ENCODE measurements at places on chromosomes 7 and 10.

GRCh38 chr10:3002304-3002703 lies 65.0 kb upstream of the PFKP start:
- no peak for DNase-seq

- DNase-seq = no peak
Observed at GRCh38 chr10:60757420-60757895, 20.8 kb upstream of the CDK1 start.

DNA sequence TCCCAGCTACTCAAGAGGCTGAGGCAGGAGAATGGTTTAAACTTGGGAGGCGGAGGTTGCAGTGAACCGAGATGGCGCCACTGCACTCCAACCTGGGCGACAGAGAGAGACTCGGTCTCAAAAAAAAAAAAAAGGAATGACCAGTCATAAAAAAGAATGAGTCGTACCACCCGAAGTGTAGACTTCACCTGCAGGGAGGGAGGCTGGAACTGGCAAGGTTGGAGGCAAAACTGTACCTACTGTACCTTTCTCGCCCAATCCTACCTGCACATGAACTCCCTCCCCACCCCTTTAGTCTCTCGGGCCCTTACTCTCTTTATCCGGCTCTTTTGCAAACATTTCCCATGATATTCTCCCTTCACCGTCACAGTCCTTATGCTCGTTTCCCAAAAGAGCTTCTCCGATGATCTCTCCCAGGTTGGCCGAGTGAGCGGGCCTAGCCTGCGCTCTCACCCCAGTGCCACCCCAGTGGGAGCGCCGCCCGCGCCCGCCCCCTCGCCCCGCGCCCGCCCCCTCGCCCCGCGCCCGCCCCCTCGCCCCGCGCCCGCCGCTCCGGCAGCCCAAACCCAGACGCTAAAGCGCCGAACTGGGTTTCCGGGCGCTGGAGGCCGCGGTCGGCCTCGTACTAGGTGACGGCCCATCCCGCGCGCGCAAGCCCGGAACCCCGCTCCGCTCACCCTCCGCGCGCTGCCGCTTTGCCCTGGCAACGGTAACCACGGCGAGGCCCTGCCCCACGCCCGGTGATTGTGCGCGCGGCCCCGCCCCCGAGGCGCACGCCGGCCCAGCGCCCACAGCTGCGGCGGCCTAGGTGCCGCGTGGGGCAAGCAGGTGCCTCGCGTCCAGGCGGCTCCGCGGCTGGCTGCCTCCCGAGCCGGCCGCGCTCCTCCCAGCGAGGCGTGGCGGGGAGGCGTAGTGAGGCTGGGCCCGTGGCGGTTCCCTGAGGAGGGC lies at the start of gene SMKR1:
Gene SMKR1 (plus strand): TSS at position 772 of the 948 bp plus-strand sequence. CDS start 294 bp downstream, outside the sequence.
- peak; percentile 90 for DNase-seq

- peak; percentile 16 for DNase-seq
Observed at GRCh38 chr10:102280397-102281101, 35.2 kb downstream of the GBF1 start.

GRCh38 chr7:92809397-92809759 lies 27.0 kb downstream of the CDK6 start:
- DNase-seq = no peak

DNA sequence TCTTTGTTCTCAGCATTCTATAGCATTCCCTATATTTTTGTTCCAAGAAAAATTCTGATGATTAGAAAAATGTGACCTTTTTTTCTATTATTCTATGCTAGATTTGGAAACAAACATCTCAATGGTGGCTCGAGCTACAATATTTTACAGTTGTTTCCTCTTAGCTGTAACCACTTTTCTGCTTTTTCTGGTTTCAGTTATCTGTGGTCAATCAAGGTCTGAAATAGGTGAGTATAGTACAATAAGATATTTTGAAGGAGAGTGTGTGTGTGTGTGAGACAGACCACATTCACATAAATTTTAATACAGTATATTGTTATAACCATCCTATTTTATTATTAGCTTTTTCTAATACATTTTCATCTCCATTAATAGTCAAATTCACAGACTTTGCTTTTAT lies 564.5 kb upstream of the GHITM start:
- no peak for DNase-seq

GRCh38 chr10:31596765-31597164 lies 277.7 kb downstream of the ZEB1 start:
- no peak for DNase-seq

DNA sequence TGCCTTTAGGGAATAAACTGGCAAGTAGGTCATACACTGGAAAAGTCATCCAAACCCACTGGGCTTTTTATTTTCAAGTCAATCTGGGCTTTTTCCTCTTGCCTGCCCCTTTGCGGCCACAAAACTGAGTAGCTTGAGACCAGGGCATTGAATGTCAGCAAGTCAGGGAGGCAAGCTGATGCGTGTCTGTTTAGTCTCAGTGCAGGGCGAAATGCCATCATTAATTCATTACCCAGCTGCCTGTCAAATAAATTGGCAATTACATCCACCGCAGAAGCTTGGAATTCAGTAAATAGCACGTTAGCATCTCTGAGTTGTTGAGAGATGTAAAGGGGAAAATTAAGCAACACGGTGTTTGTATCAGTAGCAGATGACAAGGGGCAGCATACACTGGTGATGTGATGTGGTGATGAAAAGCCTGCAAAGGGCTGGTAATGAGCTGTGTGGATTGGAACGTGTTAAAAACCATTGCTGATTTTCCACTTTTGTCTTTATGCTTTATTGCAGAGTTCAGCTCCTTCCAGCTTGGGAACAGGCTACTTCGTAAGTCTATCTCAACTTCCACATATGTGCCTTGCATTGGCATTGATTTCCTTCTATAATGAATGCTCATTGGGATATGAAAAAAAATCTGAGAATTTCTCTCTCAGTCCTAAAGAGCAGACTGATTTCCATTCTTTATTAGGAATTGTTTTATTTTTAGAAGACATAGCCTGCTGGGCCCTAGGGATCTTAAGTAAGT lies 535.9 kb downstream of the AUTS2 start:
- no peak for DNase-seq

- no peak for DNase-seq
Observed at GRCh38 chr10:70317943-70318318, 34.1 kb upstream of the NPFFR1 start.

GRCh38 chr10:93096901-93097300 lies 23.2 kb downstream of the CYP26A1 start:
- no peak for DNase-seq

- no peak for DNase-seq
Observed at GRCh38 chr7:32507414-32507813, 12.1 kb downstream of the AVL9 start.

GRCh38 chr7:112162784-112163506 lies 43.3 kb downstream of the DOCK4 start:
- DNase-seq = no peak

GRCh38 chr7:26841003-26841739 lies 23.2 kb downstream of the SKAP2 start:
- DNase-seq = no peak

DNA sequence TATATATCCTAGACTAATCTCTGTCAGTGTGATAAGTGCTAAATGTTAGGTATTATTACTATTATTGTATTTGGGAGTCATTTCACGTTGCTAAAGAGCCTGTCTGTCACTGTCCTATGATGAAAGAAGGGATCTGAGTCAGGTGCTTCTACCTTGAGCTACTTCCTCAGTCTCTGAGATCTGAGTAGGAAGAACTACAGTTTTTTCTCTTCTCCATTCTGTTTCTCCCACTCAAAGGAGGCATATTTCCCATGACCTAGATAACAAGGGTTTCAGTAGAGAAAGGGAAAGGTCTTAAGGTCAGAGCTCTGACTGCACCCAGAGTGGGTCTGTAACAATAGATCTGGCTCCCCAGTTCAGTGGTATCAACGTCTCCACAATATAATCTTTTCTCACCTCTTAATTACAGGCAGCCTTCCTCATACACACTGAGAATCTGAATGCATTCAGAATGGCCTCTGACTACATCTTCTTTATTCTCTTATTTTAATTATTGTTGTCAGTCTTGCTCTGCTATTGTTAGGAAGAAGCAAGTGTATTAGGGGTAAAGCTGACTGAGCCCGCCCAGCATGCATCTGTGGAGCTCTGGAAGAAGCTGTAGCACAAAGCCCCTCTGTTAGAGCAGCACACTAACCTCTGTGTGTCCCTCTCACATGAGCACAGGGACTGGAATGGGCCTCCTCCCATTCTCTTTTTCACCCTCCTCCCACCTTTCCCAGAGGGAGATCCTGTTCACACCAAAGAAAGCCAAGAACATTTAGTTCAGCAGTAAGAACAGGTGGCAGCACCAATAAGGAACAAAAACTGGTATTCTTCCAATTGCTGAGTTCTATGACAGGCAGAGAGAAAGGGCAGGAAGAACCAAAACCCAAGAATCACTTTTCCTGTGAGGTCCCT lies 38.1 kb downstream of the USP54 start:
- DNase-seq = peak; percentile 84

DNA sequence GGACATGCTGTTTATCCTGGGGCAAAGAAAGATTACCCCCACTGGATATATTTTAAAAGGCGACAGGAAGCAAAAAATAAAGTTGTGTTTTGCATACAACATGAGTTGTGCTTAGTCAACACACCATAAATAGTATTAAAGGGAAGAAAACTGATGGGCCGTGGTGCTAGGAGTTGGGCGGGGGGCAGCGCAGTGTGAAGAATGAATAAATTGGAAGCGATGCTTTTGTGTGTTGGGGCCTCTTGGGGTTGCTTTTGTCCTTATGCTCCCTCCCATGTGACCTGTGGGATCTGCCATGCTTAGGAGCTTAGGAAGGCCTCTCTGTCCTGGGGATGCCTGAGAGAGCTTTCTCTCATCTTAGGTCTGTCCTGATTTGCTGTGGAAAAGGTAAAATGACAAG lies 35.0 kb upstream of the AGR3 start:
- no peak for DNase-seq

DNA sequence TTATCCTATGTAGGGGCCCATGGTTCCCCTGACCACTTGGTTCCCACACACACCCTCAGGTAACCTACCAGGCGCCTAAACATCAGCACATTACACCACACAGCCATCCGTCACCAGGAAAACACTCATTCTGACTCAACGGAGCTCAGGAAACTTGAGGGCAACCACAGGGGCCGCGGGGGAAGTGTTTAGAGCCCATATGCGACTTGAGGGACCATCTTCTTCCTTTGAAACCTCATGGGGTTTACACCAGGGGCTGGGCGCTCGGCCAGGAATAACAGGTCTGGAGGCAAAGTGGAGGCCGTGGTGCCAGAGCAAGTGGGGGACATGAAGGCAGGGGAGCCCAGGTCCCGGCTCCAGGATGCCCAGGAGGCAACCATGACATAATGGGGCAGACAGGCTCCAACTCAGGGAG lies 1.5 kb downstream of the STX1A start:
- DNase-seq = no peak

DNA sequence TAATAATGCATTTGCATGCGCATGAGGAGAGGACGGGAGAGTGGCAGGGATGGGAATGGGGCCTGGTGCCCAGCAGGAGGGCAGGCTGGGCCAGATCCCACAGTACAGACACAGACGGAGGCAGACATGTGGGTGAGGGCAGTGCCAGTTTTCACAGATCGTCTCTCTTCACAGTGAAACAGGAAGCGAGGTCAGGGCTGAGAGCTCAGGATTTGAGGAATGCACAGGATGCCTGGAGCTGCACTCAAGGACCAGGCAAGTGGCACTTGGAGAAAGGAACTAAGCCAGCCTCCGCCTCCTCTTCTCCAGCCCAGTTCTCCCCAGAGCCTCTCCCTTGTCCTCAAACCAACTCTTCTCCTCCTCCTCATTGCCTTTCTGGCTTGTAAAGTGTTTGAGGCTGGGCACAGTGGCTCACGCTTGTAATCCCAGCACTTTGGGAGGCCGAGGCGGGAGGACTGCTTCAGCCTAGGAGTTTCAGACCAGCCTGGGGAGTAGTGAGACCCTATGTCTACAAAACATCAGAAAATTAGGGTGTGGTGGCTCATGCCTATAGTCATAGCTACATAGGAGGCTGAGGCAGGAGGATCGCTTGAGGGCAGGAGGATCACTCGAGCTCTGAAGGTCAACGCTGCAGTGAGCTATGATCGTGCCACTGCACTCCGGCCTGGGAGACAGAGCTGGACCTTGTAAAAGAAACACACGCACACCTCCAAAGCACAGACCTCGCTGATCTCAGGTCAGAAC lies 115.2 kb downstream of the HIP1 start:
- peak; percentile 59 for DNase-seq

- DNase-seq = no peak
Observed at GRCh38 chr7:90701021-90701420, 104.9 kb downstream of the CDK14 start.

Measured in head of caudate nucleus (tissue), 42 donors.